ENCODE measurements at places on chromosomes 5 and 9.
A peak's percentile ranks its signal among the peaks of the same experiment; 100 is the strongest.

DNA sequence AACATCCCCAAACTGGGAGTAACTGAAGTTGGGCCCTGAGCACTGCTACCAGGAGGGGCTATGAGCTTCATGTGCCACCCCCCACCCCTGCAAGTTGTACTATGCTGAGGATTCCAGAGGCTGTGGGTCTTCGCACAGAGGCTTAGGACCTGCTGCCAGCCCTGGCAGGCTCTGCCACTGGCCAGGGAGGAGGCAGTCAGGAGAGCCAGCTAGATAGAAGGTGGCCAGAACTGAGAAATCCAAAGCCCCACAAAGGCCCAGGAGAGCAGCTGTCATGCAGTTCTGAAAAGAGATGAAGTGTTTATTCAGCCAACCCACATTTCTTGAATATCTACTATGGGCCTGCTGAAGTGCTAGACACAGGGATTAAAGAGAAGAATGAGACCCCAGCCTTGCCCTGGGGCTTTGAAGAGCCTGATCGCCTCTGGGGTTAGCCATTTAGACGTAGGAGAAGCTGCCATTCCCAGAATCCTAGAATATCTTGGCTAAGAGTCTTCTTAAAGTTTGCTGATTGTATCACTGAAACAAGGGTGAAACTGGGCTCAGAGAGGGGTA is 1.4 kb downstream of the ALAD start:
- DNase-seq: no peak

- DNase-seq: no peak
Measured at GRCh38 chr5:132467287-132467984, 23.1 kb downstream of the IRF1 start.

- DNase-seq: peak; percentile 65
Measured at GRCh38 chr9:119289740-119290433, 79.3 kb downstream of the BRINP1 start.

- DNase-seq: no peak
Measured at GRCh38 chr9:78918976-78919375, 622.1 kb downstream of the PSAT1 start.

DNA sequence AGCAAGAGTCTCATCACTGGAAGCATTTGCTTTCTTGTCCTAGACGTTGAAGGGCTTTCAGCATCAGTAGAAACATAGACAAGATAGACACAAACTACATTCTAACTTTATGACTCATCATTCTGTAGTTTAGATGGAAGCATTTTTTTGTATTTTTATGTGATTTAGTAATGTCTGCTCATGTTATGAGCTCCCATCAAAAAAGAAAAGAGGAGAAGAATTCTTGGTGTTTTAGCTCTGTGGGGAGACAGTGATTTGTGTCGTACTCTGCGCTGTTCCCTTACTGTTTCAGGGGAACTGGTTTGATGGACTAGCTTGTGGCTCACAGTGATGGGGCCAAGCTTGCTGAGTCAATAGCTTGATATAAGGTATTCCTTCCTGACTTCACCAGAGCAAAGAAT is 159.2 kb upstream of the WWC1 start:
- DNase-seq: peak; percentile 3

Data from fibroblast of mammary gland (primary cell).